ENCODE measurements at places on chromosomes 4 and X.

- DNase-seq, result no peak
These were observed 35.9 kb upstream of the RELL1 start for GRCh38 chr4:37721995-37722638.

DNA sequence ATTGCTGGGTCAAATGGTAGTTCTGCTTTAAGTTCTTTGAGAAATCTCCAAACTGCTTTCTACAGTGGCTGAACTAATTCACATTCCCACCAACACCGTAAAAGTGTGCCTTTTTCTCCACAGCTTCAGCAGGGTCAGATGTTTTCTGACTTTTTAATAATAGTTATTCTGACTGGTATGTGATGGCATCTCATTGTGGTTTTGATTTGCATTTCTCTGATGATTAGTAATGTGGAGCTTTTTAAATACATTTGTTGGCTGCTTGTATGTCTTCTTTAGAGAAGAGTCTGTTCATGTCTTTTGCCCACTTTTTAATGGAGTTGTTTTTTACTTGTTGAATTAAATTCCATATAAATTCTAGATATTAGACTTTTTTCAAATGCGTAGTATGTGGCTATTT lies 257.5 kb upstream of the ANKRD50 start:
- no peak for DNase-seq

- DNase-seq, result no peak
These were observed 839 bp downstream of the STK26 start for GRCh38 chrX:132023896-132024386.

DNA sequence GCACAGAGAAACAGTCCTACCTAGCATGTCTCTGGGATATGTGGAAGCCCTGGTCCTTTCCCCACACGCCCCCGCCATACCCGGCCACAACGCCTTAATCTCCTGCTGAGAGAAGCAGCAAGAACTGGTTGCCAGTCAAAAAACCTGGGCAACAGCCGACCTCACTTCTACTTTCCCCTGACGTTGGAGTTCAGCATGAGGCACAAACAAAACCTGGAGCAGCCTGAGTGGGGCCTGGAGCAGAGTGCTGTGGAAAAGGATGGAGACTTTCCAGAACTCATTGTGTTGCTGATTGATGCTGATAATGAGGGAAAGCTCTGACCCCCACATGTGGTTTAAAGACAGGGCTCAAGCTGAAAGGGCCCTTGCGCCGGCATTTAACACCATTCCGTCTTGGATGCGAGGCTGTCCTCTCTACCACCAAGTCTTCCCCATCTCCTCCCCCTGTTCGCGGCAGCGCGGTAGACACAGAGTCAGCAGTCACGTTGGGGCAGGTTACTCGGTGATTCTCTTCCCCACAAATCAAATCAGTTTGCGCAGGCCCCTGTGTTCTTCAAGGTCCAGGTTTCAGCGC lies 666 bp downstream of the CCDC158 start:
- DNase-seq, result no peak

- no peak for DNase-seq
These were observed 39.6 kb downstream of the FGFBP1 start for GRCh38 chr4:15898902-15899301.

GRCh38 chrX:135556055-135556454 lies 35.6 kb downstream of the INTS6L start:
- no peak for DNase-seq
